Activated T-cell treated with anti-CD3 and anti-CD28 coated beads for 4 hours (primary cell): ENCODE measurements at places on chromosomes 2 and 18.

GRCh38 chr2:141186413-141187074 lies 944.3 kb downstream of the LRP1B start:
- no peak for DNase-seq

GRCh38 chr2:139529080-139529479 lies 748.9 kb upstream of the NXPH2 start:
- no peak for DNase-seq

DNA sequence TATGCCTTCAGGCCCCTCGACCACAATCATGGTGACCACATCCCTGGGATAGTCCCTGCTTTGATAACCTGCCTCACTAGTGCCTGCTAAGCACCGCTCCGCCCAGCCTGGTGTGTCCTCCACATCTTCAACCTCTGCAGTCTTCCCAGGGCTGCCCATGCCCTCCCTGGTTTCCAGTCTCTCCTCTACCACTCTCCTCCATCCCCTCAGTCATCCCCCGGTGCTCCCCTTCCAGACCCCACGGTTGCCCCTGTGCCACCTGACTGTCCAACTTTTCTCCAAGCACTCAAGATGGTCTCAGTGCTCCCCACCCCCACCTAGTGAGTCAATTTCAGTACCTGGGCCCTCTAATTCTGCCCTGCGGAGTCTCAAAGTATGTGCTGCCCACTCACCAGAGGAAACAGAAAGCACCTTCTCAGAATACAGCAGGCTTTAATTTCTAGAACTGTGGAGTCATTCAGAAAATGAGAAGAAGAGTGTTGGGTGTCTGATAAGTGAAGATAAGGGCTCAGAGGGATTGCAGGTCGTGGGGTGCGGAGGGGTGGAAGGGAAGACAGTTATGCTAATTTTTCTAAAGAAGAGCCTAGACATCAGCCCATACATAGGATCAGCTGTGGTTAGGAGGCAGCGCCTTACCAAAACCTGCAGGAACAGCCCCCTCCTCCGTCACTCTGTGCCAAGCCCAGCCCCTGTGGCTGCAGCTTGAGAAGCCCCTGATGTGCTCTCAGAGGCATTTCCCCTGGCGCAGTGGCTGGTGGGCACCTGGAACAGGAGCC lies 53.6 kb upstream of the CAB39 start:
- DNase-seq: peak; percentile 40

- no peak for DNase-seq
Measured at GRCh38 chr2:137873536-137874244, 90.6 kb upstream of the HNMT start.

DNA sequence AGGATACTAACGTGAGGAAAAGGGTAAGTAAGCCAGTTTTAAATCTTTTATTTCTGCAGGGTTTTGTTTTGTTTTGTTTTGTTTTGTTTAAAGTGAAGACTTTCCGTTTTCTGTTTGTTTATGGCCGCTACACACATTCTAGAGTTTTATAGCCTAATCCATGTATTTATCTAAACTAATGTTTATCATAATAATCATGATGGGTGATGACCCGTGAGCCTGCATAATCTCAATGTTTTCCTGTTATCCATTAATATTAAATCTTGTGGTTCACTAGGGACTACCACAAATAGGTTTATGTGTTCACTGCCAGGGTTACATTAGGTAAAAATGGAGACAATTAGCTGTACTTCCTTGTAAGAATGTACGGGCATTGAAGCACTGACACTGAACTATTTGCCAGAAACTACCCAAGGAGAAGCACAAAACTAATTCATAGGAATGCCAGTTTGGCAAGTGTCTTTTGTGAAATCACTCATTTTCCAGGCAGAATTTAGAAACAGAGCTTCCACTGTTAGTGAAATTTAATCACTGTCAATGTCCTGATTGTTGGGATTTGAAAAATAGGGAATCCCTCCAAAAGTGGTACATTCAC lies 574.8 kb downstream of the LRP1B start:
- DNase-seq: no peak

DNA sequence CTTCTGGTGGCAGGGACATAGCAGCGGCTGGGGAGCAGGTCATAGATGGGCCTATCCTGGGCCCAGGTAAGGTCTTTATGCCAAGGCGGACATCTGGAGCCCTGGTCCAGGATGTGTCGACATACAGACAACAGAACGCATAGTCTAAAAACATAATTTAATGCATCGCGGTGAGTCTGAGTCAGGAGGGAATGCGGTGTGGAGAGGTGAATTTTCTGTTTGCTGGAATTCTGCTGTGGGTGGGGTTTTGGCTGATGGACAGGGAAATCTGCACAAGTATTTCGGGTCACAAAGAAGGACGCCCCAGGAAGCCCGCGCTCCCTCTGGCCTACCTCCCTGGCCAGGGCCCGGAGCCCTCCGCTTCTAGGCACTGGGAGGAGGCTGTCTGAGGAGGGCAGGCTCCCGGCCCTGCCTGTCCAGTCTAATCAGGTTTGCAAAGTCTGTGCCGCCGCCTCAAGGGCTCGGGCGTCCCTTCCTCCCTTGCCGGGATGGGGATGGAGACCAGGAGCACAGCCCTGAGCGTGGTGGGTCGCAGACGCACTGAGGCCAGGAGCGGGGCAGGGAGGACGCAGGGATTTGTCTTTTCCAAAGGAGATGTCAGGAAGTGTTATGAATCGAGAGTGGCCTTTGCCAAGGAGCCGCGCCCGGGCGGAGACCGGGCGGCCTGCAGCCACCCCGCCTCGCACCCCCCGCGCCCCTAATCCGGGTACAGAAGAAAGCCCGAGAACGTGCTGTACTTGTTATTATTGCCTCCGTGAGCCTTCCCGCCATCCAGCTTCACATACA lies 2.3 kb downstream of the C1QL2 start:
- no peak for DNase-seq

DNA sequence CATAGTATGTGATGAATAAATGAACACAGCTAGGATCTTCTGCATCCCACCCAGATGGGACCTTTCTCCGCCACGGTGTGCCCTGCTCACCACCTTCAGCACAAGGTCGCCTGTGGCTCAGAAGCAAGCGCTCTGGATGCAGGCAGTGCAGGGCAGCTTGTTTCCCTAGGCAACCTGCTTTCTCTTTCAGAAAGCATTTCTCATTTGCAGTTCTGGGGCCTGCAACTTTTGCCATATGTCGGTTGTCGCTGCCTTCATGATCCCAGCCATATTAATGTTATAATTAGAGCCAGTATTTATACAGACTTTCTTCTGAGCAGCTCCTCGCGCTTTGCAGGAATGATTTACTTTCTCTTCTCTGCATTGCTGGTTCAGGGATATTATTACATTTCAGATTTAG lies 692.8 kb downstream of the RNF144A start:
- DNase-seq: no peak
